Coronary artery (tissue), 2 donors: ENCODE measurements at places on chromosomes 4 and X.

GRCh38 chrX:18149454-18149853 lies 71.2 kb downstream of the BEND2 start:
- DNase-seq, result no peak

GRCh38 chr4:72768364-72768763 lies 199.3 kb upstream of the ADAMTS3 start:
- no peak for DNase-seq

- no peak for DNase-seq
Measured at GRCh38 chrX:140608111-140608510, 101.4 kb upstream of the LINC00632 start.

GRCh38 chr4:5710065-5710960 lies 688 bp upstream of the EVC start:
- DNase-seq, result no peak

DNA sequence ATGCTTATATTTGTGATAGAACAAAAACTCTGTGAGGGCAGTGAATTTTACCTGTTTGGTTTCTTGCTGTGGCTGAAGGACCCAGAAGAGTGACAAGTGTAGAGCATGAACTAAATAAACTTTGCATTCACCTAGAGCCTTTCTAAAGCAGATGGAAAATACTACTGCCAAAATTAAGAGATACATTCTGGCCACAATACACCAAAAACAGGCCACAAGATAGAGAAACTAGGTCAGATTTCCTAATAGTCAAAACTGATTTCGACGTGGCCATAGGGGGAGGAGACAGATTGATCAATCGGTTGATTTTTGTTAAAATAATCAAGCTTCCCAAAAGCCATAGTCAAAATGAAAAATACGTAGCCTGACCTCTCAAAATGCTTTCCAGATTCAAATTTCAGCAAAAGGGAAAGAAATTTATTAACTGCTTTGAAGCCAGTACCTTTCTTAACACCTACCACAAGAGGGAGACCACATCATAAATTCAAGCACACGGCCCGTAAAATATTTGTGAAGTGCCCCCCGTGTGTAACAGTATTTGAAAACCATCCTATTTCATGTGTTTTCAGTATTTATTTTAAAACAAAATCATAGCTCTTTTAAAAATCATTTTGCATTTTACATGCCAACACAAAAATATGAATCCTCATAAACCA lies 132.4 kb downstream of the CORIN start:
- DNase-seq, result no peak

DNA sequence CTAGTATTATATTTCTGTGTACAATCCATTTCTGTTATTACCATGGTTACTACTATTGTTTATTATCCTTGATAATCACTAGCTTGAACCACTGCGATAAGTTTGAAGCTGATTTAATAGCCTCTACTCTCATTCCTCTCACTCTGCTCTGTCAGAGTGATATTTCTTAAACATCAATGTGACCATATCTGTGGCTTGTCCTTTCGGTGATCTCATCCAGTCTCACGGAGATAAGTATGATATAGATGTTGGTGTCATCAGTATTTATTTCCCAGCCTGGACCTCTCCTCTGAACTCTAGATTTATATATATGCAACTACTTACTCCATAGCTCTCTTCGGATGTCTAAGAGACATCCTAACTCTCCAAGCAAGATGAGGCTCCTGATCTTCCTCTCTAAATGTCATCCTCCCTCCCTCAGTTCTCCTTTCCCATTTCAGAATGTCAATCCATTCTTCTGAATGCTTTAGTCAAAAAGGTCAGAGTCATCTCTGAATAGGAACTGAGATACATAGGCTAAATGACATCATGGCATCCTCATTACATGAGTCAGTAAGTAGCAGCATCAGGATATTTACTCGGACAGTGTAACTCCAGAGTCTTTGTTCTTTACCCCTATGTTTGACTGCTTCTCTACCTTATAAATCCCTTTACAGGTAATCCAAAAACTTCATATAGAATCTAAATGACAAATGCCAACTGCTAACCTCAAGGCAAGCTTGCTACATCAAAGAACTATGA lies 129.5 kb downstream of the PACRGL start:
- no peak for DNase-seq
